ENCODE measurements at places on chromosomes 5 and 9.

GRCh38 chr5:72472031-72472430 is 35.2 kb downstream of the ZNF366 start:
- DNase-seq: no peak

GRCh38 chr9:72928042-72928507 is 24.8 kb downstream of the ALDH1A1 start:
- DNase-seq: no peak

- DNase-seq: no peak
Observed at GRCh38 chr9:25889661-25890060, 211.4 kb upstream of the TUSC1 start.

- no peak for DNase-seq
Observed at GRCh38 chr5:176803943-176804498, 6.3 kb upstream of the UNC5A start.

DNA sequence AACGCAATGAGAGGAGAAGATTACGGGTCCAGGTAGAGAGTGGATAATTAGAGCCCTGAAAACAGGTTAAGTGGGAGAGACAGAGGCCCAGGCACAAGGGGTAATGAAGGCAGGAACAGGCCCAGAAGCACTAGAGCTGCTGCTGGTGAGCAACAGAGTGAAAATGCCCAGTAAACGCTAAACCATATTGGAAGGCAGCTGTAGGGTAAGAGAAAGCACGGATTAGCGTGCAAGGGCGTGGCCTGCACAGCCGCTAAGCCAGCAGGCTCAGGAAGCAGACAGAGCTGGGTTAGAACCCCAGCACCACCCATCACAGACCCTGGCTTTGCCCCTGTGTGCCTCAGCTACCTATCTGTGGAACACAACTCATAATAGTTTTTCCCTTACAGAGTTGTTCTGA is 93.2 kb downstream of the PAX5 start:
- no peak for DNase-seq

DNA sequence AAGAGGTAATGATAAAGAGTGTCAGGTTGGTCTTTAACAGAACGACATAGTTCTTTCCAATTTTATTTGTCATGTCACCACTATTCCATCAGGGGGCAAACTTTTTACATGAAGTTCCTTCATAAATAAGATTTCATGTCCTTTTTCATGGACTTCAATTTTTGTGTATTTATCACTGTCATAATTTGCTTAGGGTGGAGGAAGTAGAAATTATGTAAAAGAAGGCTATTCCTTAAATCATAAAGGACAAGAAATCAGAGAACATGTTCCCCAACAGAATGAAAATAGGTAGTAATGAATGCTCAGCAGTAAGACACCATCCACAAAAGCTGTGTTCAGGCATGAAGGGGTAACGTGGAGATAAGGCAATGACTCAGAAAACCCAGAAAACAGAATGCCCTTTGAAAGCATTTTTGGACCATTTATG is 72.7 kb downstream of the ZFAND5 start:
- DNase-seq: no peak

DNA sequence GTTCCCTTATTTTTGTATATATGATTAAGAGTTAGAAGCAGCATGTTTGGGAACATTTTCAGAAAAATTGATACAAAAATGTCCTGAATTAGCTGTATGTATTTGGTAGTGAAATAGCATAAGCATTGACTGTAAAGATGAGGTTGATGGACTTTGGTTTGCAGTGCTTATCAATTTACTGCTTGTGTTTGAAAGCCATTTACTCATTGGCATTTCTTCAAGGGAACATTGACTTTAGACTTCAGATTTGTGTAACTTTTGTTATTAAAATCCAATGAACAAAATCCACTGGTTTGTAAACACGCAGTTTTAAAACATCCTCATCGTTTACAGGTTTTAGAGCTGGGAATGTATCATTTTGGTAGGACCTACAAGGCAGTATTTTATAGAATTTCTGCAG is 61.3 kb downstream of the KDM4C start:
- DNase-seq: no peak
